ENCODE measurements at places on chromosomes 3 and 15. TPM values are rescaled to one million over a fixed set of nuclear protein-coding genes. Genes with fewer than 3 reads are reported as not detected.

Gene GOLGA6D
- total RNA-seq, result not detected

DNA sequence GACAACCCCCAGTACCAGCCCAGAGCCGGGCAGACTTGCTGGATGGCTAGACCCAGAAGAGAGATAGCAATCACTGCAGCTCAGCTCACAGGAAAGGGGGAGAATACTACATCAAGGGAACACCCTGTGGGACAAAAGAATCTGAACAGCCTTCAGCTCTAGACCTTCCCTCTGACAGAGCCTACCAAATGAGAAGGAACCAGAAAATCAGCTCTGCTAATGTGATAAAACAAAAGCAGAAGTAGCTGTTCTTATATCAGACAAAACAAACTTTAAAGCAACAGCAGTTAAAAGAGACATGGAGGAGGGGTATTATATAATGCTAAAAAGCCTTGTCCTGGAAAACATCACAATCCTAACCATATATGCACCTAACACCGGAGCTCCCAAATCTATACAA, 283.3 kb downstream of the KLF13 start:
- no peak for DNase-seq

- DNase-seq, result no peak
Measured at GRCh38 chr15:28989239-28989830, 103.6 kb downstream of the APBA2 start.

- DNase-seq, result no peak
Measured at GRCh38 chr15:50435772-50436171, 11.6 kb downstream of the USP8 start.

- DNase-seq, result no peak
Measured at GRCh38 chr3:38835939-38836338, 19.9 kb upstream of the SCN10A start.

Gene UROC1
- not detected for total RNA-seq

- no peak for DNase-seq
Measured at GRCh38 chr15:88043396-88043795, 213.1 kb downstream of the NTRK3 start.

Gene LRTM1
- not detected for total RNA-seq

GRCh38 chr3:150527464-150528255, 18.6 kb downstream of the SERP1 start:
- no peak for DNase-seq

GRCh38 chr3:172034786-172035685, 4.3 kb upstream of the FNDC3B start:
- DNase-seq, result no peak

Gene ECE2
- not detected for total RNA-seq

Gene GHSR
- total RNA-seq, result not detected

Gene SLC27A2
- 6.0 TPM for total RNA-seq

Gene ISLR
- not detected for total RNA-seq

GRCh38 chr3:46866032-46866595, 2.9 kb upstream of the MYL3 start:
- DNase-seq, result no peak

- peak; percentile 59 for DNase-seq
Measured at GRCh38 chr15:62085740-62086139, 19.0 kb downstream of the C2CD4A start.

- no peak for DNase-seq
Measured at GRCh38 chr15:100853676-100854440, 25.8 kb upstream of the ALDH1A3 start.

- DNase-seq, result no peak
Measured at GRCh38 chr15:34297059-34297458, 40.5 kb downstream of the SLC12A6 start.

- DNase-seq, result no peak
Measured at GRCh38 chr15:57201578-57201977, 174.7 kb upstream of the CGNL1 start.

Gene SAMD7
- total RNA-seq, result not detected

DNA sequence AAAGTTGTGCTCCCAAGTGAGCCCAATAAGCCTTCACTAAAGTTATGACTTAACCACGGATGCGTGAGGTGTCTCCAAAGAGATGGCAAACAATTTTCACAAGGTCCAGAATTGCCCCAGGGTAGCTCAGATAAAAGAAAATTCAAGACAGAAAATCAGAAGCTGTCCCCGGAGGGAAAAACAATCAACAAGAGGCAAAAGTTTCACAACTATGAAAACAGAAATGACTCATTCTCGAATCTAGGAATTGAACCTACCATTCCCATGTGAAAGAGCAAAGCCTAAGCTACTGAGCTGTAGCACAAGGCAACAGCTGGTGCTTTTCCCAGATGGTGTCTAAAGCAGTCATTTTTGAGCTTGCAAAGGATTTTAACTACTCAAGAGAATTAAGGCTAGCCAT, 33.5 kb upstream of the MKRN3 start:
- DNase-seq, result peak; percentile 40

DNA sequence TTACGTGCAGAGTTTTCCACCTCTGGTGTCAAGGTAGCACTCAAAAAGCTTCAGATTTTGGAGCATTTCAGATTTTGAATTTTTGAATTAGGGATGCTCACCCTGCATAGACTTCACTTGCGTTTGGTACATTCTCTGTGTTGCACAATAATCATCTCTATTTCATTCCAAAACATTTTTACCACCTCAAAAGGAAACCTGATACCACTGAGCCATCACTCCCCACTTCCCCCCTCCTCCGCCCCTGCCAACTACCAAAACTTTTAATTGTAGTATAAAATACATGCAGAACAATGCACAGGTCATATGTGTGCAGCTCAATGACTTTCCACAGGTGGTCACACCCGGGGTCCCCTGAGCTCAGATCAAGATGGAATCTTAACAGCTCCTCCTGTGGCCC, 208.8 kb downstream of the SV2B start:
- DNase-seq, result no peak

Gene ADCY5
- total RNA-seq, result 2.7 TPM

GRCh38 chr3:185998136-185998535, 60.3 kb upstream of the TRA2B start:
- DNase-seq, result no peak

DNA sequence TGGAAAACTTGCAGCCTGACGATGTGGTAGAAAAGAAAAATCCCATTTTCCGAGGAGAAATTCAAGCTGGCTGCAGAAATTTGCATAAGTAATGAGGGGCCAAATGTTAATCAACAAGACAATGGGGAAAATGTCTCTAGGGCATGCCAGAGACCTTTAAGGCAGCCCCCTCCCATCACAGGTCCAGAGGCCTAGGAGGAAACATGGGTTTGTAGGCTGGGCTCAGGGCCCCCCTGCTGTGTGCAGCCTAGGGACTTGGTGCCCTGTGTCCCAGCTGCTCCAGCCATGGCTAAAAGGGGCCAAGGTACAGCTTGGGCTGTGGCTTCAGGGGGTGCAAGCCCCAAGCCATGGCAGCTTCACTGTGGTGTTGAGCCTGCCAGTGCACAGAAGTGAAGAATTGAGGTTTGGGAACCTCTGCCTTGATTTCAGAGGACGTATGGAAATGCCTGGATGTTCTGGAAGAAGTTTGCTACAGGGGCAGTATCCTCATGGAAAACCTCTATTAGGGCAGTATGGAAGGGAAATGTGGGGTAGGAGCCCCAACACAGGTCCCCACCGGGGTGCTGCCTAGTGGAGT, 75.9 kb upstream of the CADPS start:
- no peak for DNase-seq

GRCh38 chr3:168021737-168022450, 73.8 kb downstream of the GOLIM4 start:
- DNase-seq, result no peak

DNA sequence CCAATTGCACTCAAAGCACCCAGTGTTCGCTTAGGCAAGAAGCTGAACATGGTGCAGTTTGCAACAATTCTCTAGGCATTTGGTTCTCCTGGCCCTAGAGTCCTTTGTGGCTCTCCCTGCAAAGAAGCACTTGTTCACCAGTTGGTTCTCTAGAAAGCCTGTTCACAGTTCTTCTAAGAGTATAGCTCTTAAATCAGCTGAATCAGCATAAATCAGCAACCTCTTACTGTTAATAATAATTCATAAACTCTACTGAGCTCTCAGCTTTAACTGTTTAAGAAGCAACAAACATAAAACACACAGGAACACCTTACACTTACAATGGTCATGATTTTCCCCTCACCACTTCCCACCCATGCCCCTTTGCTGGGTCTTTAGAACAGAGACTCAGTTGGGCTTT, 56.8 kb upstream of the PPP2R3A start:
- DNase-seq, result no peak

Gene GOLGA6B
- total RNA-seq, result not detected

DNA sequence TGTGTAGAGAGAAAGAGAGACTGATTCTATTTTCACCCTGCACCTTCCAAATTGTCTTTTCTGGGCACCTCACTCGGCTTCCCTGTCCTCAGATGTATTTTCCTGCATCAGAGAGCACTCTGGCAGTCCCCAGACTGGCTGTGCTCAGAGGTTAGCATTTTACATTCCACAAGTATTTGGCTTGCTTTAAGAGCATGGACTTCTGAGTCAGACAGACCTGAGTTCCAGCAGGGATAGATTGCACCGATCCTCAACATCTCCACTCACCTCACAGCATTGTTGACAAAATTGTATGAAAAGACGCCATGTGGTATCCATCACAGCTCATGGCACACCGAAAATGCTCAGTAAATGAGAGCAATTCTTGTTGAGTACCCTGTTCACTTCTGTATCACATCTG, 45.6 kb downstream of the SST start:
- no peak for DNase-seq

Gene GASK1A
- total RNA-seq, result 1.1 TPM

Gene TTLL13
- not detected for total RNA-seq

GRCh38 chr3:116198087-116198486, 247.2 kb downstream of the LSAMP start:
- no peak for DNase-seq

Gene DHFR2
- 1.8 TPM for total RNA-seq

DNA sequence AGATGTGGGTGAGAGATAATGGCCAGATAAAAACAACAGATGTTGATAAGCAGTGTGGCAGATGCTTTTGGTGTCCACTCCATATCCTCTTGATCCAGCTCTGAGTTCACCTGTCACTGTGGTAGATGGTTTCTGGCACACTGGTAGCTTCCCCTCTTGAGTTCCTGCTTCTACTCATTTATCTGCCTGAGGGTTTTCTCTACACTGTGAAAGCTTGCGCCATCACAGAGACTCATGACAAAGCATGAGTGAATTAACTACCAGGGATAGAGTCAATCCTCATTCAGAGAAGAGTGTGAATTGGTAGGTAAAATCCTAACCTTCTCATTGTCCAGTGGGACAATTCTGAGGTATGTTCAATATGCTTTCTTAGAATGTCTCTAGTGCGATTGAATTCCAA, 50.0 kb upstream of the ARHGEF26 start:
- no peak for DNase-seq

DNA sequence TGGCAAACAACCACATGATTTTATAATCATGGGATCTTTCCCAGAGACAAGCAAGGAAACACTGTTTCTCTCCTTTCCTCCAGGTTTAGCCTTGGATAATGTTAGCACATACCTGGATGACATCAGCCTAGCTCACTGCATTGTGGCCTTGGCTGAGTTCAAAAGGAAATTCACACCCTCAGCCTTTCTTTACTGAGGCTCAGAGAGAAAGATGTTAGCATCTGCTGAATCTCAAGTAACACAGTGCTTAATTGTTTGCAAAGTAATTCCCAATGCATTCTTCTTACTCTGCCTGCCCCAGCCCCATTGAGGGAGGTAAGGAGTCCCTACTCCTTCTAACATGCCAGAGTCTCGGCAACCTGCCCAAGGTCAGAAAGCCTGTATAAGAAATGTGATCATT, 432.2 kb upstream of the LMCD1 start:
- DNase-seq, result no peak

- no peak for DNase-seq
Measured at GRCh38 chr3:77682162-77682561, 642.3 kb downstream of the ROBO2 start.

Gene RTP3
- not detected for total RNA-seq

DNA sequence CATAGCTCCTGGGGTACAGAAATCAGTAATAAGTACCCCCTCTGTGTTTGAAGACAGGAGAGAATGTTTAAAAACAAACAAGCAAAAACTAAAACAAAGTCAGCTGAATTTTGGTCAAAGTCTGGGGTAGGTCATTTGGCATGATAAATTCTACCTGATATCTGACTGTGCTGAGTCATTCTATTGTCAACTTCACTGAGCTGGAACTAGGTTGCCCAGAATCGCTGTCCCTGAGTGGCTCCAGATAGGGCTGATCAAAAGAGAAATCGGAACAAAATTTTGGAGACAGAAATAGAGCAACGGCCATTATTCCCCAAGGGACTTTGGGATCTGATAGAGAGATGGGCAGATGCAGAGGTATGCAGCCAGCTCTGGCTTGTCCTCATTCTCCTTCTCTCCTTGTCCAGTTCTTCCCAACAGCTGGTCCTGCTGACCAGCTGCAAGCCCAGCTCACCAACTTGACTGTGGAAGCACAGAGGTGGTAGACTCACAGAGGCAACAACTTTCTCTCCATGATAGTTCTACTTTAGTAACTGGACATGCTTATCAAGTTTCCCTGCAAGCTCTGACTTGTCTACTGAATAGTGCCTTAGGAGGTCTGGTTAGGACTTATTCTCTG, 57.3 kb upstream of the MYRIP start:
- DNase-seq, result no peak

GRCh38 chr3:20080956-20081554, 40.8 kb downstream of the KAT2B start:
- no peak for DNase-seq

Gene FBXW12
- total RNA-seq, result not detected

Gene SYNPR
- not detected for total RNA-seq

DNA sequence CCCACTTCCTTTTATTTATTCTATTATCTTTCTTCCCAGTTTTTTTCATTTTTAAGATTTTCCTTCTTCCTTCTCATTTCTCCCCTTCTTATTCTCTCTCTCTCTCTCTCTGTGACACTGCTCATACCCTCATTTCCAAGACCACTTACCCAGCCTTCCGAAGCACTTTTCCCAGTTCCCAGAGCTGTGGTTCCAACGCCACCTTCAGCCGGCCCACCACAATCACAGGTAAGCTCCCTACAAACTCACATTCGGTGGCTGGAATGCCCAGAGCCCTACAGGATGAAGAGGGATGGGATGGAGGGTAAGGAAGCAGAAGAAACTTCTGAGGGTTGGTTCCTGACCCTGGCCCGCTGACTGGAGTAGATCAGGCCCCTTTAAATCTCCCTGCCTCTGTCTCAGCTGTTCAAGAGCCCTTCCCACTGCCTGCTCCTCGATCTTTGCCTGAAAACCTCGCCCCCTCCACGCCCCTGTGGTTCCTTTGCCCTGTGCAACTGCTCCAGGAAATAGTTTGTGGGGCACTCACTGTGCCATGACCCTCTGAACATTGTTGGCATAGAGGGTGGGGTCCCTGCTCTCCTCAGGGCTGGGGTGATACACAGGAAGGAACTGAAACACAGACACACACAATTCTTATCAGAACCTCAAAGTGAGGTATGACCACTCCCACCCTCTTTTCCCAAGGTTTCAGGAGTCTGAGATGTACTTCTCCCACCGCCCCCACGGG, 4.8 kb downstream of the LPCAT4 start:
- no peak for DNase-seq

DNA sequence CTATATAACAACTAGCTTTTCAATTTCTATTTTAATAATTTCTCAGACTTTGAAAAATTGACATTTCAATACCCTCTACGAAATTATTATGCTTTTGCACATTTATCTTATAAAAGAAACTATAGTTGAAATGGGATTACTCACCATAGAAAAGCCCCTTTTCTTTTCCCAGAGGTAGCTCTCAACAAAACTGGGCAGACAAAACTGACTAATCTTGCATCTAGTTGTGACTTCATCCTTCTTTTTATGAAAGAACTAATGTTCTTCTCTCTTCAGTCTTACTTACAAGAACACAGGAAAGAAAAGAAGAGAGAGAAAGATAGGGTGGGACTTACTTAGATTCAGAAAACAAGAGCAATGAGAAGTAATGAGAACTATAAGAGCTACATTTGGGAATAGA, 61.0 kb downstream of the GPR160 start:
- no peak for DNase-seq

GRCh38 chr3:171038342-171038741, 11.8 kb upstream of the SLC2A2 start:
- no peak for DNase-seq

Measured in epithelial cell of proximal tubule (primary cell).